Fibroblast of the aortic adventitia (primary cell): ENCODE measurements at places on chromosomes 5 and 9. TPM values are rescaled to one million over a fixed set of nuclear protein-coding genes. Genes with fewer than 3 reads are reported as not detected.

Gene ATP6V0E1
- total RNA-seq: 224 and 229 TPM in 2 replicates

Gene WDR38
- total RNA-seq: not detected in 2 replicates

Gene STC2
- total RNA-seq: 48.3 and 400 TPM in 2 replicates

Gene RNF183
- total RNA-seq: not detected in 2 replicates

Gene PCDH12
- total RNA-seq: under 0.01 and 0.16 TPM in 2 replicates
